Coronary artery (tissue), 2 donors: ENCODE measurements at places on chromosomes 5 and 9.

DNA sequence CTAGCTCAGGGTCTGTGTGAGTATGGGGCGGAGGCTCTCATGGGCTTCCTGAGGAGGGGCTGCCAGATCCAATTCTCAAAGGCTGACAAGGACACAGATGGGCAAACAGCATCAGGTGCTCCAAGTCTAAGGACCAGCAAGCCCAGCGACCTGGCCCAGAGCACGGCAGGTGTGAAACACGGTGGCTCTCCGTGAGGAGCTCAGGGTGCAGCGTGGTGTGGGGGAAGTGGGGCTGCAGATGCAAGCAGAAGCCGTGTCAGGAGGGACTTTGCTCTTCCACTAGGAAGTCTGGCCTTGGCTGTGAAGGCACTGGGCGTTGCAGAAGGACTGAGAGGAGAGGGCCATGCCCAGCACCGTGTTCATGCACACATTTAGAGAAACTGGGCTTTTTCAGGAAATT lies 420.0 kb downstream of the GADD45G start:
- no peak for DNase-seq

DNA sequence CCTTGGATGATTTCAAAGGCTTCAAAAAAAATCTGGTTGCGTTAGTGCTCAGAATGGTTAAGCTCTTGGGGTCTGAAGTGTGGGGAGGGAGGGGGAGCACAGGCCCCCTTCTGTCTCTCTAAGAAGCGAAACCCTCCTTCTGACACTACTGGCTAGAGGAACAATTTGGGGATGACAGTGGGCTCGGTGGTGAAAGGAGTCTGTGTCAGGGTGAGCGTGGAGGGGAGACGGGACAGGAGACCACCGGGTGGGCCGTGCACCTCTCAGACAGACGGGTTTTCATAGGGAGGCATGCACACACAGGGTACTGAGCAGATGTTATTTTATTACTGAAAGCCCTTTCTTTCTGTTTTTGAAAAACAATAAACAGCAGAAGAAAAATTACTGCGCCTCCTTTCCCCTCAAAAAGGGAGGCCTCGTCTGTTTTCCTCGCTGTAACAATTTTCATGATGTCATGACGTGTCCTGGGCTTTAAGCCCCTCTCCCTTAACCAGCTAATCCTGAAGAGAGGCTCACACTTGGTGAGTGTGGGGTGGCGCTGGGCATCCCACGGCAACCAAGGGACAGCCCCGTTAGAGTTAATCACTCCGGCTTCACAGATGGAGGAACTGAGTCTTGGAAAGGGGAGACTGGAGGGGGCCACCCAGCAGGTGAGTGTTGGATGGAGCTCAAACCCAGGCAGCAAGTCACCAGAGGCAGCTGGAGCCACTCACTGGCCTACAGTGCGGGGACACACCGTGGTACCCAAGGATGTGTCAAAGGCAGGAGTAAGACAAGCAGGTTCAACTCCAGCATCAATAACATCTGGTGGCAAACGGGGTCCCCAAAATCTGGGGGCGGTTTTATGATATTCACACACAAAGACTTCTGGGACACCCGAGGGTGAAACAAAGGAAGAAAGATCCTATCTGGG lies 53.4 kb downstream of the PTCH1 start:
- no peak for DNase-seq

DNA sequence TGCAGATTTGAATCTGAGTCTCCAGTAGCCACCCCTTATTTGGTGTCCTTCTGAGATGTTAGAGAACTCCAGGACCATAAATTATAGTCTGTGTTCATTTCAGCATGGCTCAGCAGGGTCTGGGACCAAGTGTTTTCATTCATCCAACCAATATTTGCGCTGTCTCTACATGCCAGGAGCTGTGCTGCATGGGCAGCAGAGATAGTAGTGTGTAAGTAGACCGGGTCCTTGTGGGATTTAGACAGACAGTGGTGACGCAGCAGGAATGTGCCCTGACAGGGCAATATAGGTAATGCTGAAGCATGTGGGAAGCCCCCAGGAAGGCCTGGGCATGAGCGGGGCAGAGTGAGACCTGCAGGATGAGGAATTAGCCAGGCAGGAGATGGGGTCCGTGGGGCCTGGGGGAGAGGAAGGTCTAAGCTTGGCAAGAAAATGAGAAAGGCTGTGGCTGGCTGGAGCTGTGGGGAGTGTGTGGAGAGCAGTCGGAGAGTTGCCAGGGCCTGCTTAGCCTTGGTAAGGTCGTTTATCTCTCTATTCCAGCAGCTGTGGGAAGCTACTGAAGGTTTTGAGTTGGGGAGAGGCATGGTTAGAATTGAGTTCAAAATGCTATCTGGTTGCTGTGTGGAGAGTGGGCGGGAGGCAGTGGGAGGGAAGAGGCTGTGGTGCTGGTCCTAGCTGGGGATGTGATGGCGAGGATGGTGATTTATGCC lies 16.8 kb downstream of the STXBP1 start:
- no peak for DNase-seq

- no peak for DNase-seq
Measured at GRCh38 chr5:108212775-108213346, 169.0 kb downstream of the FBXL17 start.

DNA sequence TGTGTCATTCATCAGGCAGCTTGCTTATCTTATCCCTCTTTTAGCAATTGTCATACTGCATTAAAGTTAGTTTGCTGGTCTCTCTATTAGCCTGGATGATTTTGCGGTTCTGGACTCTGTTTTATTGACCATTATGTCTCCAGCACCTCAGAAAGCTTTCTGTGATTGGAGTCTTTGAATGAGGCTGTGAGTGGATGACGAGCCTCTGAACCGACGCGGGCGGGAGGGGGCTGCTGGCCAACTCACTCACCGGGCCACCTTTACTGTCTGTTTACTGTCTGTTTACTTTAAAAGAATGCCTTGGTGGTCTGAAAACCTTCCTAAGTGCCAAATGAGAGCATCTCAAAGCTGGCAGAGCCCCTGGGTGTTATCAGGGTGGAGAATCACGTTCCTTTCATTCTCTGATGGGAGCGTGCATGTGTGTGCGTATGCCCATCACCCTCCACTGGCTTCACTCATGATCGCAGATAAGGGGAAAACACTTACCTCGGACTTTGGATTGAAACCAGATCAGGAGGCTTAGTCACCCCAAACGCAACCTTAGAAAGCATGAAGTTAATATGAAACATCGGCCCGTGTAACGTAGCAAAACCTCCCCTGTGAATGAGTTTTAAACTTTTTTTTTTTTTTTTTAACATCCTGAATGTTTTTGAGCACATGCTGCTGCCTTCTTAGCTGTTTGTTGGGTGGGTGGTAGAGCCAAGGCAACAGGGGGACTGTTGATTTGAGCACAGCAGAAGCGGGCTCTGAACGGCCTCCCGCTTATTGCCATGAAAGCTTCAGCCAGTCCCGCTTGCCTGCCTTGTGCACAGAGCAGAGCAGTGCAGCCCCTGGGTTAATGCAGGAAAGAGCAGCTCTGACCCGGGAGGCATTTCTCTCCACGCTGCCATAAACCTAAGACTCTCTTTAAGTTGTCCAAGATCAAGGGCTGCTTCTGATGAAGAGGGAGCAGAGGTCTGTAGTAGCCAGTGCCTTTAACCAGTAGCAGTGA lies 173.6 kb downstream of the GADD45G start:
- no peak for DNase-seq

GRCh38 chr9:92440751-92441046 lies 16.4 kb upstream of the OMD start:
- no peak for DNase-seq

- no peak for DNase-seq
Measured at GRCh38 chr5:157143127-157143971, 684 bp upstream of the MED7 start.
